ENCODE measurements at places on chromosomes 16 and 17.
A peak's percentile ranks its signal among the peaks of the same experiment; 100 is the strongest.

DNA sequence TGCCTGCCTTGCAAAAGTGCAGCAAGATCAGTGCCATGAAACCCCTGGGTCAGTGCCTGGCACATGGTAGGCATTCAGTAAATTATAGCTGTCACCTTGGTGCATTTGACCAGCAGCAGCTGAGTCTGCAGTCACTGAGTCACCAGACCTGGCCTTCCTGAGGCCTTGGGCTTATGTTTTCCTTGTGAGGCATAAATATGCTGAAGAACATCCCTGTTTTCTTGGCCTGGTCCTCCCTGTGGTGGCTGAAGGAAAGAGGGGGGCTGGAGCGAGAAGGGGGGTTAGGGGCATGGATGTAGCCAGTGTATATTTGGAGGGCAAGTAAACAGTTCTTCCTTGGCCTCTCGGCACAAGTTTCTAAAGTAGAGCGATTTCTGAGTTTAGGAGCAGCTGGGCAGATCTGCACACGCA lies 26.5 kb downstream of the EPN2 start:
- DNase-seq: no peak

- no peak for DNase-seq
Measured at GRCh38 chr17:33052856-33053255, 61.2 kb downstream of the SPACA3 start.

DNA sequence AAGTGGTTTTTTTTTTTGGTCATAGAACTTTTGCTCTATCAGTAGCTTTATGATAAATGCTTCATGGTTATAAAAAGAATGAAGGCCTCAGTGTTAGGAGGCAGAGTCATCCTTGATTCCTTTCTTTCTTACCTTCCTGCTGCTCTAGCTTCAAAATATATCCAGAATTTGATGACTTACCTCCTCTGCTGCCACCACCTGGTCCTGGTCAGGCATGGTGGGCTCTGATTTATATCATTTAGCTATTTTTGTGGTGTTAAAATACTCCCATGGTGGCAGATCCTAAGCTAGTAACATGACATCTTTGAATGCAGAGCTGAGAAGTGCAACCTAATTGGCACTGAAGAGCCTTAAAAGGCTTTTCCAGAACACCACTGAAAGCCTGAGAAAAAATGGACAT lies 508.8 kb upstream of the CDH8 start:
- peak; percentile 9 for DNase-seq

DNA sequence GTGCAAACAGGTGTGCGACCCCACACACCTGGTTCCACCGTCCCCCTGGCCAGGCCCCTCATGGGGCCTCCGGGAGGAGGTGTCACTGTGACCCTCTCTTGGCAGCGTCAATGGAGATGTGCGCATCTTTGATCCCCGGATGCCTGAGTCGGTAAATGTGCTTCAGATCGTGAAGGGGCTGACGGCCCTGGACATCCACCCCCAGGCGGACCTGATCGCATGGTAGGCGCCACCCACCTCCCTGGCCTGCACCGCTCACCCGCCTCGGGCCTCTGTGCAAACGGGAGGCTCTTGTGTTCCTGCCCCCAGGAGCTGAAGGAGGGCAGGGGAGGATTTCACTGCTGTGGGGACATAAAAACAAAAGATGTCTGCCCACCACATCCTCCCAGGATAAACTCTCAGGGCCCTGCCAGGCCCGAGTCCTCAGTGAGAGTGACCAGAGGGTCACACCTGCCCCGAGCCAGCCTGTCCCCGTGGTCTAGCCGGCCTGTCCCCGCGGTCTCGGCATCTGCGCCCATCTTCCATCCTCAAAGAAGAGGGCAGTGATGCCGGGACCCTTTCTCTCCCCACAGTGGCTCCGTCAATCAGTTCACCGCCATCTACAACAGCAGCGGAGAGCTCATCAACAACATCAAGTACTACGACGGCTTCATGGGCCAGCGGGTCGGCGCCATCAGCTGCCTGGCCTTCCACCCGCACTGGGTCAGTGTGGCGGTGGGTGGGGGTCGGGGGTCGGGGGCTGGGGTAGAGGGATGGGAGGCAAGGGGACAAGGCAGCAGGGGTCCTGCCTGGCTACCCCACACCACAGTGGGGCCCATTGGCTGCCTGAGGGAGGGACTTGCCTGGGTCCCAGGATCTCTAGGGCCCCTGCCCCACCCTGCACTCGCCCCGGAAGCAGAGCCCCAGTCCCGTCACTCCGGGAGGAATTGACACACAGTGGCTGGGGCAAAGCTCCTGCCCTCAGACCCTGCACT lies 29.0 kb upstream of the CHMP6 start:
- no peak for DNase-seq
